C1 segment of cervical spinal cord (tissue), 14 donors: ENCODE measurements at places on chromosomes 4 and X.

DNA sequence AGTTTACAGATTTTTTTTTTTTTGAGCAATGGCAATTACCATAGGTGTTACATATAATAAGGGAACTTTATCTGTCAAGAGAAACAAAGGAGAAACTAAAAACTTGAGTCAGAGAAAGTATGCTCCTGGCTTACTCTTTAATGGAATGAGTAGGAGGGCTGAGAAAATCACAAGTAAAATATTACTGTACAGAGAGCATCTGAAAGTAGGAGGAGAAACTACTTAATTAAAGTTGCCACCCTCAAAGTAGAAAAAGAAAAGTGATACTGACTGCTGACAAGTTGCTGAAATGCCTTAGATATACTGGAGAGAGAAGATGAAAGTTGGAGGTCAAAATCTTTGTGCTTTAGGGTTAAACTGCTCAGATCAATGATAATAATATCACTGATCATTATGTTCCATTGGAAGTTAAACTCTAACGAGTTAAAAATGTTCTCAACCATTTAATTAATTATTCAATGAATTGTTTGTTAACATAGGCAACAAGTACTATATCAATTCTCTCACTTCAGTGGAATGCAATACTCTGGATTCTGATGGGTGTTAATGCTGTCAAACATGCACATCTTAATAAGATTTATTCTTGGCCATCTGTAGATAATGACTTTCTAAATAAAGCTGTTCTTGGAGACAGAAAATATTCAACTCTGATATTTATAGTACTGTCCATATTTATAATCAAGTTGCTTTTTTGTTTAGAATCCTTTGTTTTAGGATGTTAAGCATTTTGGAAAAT is 61.2 kb upstream of the CAMK2D start:
- no peak for DNase-seq

GRCh38 chr4:22552812-22553211 is 36.9 kb upstream of the ADGRA3 start:
- no peak for DNase-seq

- no peak for DNase-seq
These were observed 241.0 kb downstream of the SLC39A8 start for GRCh38 chr4:102104278-102104677.

- no peak for DNase-seq
These were observed 506.4 kb upstream of the PABPC4L start for GRCh38 chr4:134708026-134708425.

GRCh38 chr4:620201-620600 is 5.2 kb upstream of the PDE6B start:
- no peak for DNase-seq

- DNase-seq = no peak
These were observed 53.2 kb upstream of the TBC1D14 start for GRCh38 chr4:6856391-6856790.

- DNase-seq = no peak
These were observed 79.8 kb downstream of the NYX start for GRCh38 chrX:41526925-41527324.

DNA sequence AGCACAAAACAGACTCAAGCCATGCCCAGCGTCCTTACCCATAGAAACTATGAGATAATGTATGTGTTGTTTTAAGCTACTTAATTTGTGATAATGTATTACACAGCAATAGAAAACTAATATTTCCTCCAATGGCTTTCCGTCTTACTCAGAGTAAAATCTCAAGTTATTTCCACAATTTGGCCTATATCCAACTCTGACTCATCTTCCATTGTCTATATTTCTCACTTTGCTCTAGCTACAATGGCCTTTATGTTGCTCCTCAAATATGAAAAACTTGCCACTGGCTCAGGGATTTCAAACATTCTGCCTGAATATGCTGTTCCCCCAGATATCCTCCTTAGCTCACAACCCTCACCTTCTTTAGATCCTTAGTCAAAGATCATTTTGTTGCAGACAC is 31.6 kb downstream of the IQCM start:
- DNase-seq = no peak

- no peak for DNase-seq
These were observed 114.8 kb downstream of the REELD1 start for GRCh38 chr4:146329050-146329716.

GRCh38 chrX:120452131-120452530 is 17.0 kb downstream of the LAMP2 start:
- DNase-seq = no peak

GRCh38 chr4:165909947-165910346 is 36.9 kb downstream of the TLL1 start:
- no peak for DNase-seq

- DNase-seq = no peak
These were observed 1.5 kb downstream of the STARD8 start for GRCh38 chrX:68648960-68649359.

DNA sequence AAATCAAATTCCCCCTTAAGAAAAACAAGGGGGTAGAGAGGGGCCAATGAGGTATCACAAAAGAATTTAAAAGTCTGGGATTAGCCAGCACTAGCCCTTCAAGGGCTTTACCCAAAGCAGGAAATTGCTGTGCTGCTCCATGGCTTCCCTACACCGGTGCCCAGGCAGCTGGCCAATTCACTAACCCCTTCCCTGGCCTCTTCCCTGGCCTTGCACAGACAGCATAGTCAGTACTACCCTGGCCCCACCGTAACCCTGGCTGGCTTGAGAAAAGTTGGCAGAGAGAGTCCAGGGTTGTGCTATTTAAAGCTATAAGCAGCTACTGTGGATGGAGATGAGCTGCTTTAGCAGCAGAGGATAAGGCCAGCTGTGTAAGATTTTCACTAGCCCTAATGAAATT is 43.1 kb downstream of the ADAMTS3 start:
- no peak for DNase-seq

DNA sequence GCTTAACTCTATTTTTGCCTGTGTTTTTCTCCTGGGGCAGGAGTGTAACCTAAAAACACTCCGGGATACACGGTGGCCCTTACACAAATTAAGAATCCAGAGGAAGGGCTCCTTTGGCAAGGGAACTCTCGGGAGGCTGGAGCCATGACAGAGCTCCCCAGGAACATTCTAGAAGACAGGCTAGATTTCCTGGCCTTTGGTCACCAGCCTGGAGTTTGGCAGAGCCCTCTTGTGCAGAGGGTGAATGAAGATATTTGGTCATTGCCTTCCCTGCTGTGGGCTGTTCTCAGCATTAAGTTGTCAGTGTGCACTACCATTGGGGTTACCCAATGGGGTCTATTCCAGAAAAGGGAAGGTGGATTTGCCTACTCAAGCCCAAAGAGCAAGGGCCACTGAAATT is 53.8 kb upstream of the LNX1 start:
- no peak for DNase-seq

- DNase-seq = no peak
These were observed 32.6 kb upstream of the DHRSX start for GRCh38 chrX:2533424-2533823.

DNA sequence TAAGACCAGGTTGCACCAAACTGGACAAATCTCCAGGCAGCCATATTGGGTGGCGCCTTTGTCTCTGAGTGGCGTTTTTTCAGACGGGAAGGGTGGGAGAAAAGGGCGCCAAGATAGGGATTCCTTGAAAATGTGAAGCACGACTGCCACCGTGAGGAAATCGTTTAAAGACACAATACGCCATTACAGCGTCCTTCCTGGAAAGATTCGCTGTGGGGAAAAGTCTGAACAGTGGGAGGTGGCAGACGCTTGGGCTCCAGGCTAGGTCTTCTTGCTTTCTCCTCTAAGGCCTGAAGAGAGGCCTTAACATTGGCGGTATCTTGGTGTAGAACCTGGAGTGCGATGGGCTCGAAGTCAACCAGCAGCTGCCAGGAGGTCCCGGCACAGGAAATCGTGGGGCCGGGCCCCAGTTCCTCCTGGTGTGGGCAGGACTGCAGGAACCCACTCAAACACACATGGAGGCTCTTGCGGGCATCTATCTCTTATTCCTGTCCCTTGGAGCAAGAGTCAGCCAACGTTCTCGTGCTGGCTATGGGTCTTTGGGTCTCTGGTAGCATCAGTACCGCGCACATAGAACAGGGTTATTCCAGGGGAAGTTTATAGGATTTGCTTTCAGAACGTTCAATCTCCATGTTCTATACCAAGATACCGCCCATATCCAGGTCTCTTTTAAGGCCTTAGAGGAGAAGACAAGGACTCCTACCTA is 208.8 kb downstream of the OR13H1 start:
- no peak for DNase-seq

DNA sequence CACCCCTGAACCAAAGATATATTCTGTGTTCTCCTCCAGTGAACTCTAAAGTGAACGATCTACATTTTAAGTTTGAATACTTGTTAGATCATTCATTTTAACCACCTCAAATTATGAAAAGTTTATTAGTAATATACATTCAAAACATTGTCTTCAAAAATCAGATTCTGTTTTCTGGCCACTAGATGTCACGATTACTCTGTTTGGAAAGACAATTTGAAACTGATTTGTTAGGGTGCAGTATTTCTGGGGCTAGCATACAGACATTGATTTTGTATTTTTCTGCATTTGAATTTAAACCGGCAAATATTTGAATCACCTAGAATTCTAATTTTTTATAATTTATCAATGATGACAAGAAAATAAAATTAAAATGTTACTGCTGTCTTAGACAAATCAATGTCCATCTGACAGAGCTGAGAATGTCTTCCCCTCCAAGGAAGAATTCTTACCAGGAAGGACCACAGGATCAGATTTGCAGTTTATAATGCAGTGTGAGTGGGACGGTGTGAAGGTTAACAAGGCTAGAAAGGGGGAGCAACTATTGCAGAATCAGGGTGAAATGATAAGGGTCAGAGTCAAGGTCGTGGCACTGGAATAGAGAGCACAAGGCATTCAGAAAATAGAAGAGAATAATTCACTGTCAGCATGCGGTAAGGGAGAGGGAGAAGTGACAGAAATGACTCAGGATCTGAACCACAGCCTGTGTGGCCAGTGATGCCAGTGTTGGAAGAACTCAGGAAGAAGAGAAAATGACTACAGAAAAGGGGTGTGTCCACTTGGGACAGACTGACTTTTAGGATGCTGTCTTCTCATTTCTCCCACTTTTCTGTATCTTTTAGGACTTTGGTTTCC is 91.6 kb downstream of the ANXA10 start:
- no peak for DNase-seq

GRCh38 chr4:5256421-5256820 is 205.1 kb downstream of the STK32B start:
- no peak for DNase-seq

DNA sequence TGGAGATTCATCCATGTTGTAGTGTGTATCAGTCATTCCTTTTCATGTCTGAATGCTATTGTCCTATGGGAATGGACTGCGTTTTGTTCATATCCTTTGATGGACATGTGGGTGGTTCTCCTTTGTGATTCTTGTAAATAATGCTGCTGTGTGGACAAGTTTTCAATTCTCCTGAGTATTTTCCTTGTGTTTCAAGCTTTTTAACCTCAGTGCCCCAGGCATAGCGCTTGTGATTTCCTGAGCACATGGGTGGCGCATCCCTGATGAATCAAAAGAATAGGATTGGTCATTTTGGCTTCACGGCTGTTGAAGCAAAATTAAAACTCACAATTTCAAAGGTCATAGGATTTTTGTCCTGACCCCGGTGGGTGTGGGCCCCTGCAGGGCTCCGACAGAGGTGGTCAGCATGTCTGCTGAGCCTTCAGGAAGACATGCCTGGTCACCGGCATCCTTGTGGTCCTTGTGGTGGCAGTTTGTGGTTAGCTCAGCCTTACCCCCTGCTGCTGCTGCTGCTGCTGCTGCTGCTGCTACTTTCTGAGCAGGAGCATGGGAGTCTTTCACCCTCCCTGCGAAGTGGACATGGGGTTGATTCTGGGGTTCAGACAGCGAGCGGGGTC is 30.0 kb downstream of the SHROOM2 start:
- no peak for DNase-seq

DNA sequence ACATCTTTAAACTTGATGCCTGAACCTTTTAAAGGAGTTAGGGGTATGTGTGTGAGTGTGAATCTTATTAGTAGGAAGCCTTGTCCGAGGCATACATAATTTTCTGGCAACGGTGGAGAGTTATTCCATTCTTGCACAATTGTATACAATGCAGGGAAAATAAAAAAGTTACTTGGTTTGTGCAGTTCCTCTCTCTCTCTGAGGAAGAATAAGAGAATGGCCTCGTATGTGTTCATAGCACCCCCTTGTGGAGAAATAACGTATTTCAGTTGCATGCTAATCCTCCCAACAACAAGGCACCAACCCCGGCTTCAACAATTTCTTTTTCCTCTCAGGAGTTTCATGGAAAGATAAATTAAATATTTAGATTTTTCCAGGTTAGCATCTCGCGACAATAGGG is 33.7 kb upstream of the FGF13 start:
- no peak for DNase-seq

DNA sequence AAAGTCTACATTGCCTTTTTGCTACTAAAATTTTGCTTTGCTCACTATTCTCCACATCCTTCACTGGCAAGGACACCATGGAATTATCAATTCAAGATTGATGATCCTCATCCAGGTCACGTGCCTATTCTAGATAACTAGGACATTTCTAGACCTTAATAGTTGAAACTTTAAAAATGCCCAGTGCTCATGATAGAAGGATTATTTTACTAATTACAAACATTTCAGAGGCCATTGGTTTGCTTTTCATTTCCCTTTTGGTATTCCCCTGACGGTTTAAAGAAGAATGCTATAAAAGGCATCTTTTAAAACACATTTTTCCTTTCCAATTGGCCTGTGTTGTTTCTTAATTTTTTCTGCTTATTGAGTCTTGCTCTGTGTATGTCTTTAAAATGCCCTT is 249.4 kb downstream of the NDST4 start:
- DNase-seq = no peak

DNA sequence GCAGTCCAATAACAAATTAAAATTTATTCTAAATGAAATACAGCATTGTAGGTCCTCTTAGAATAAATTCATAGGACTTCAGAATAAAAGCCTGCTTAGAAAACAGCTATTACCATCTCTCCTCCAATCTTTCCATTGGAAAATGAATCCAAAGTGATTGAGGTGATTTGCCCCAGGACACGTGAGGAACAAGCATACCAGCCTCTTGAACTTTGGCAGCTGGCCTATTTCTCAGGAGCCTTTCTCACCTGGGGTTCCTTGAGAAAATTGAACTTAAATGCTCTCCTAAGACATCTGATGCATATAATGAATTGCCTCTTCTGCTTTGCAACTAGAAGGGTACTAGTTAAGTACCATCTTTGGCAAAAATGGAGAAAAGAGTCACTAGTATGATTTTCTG is 13.5 kb downstream of the ARHGAP24 start:
- no peak for DNase-seq

DNA sequence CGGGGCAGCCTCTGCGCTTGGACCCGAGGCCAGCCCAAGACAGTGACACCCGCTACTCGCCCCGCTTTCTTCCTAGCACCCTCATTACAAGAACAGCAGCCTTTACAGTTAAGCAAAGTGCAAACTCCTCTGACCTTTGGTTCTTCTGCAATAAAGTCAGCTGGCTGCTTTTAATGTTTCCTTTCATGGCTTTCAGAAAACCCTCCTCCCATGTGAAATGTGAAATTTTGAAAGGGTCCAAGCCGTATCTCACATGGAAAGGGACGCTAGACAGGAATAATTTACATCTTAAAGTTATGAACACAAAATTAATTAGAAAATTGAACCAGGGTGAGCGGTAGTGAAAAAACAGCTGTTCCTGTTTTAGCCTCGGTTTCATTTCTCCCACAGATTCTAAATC is 520.1 kb upstream of the FRG1 start:
- no peak for DNase-seq

- DNase-seq = no peak
These were observed 127.3 kb downstream of the MAD2L1 start for GRCh38 chr4:119939071-119939995.

GRCh38 chr4:41360921-41361793 is 104.4 kb downstream of the UCHL1 start:
- DNase-seq = peak; percentile 74

GRCh38 chr4:164935363-164935762 is 42.1 kb downstream of the TRIM61 start:
- DNase-seq = no peak

GRCh38 chr4:119299741-119300100 is 22.2 kb downstream of the FABP2 start:
- DNase-seq = no peak
